KBM-7 (cell line): ENCODE measurements at places on chromosomes 4 and X.

DNA sequence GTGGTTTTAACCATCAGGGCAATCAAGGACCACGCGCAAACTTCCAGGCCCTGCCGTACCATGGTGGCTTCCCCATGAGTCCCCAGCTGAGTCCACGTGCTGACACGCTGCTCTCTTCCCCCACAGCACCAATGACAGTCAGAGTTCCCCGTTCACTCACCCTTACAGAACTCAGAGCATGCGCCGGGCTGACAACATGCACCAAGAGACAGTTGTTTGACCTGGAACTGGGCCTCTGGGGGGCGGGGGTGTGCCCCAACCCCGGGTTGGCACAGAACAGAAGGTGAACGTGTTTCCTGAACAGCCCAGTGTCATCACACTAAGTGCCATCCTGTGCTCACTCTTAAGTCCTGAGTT, 29.4 kb downstream of the IRF2 start:
- no peak for DNase-seq

- peak; percentile 16 for DNase-seq
Observed at GRCh38 chrX:7586126-7586525, 256.8 kb upstream of the VCX start.

DNA sequence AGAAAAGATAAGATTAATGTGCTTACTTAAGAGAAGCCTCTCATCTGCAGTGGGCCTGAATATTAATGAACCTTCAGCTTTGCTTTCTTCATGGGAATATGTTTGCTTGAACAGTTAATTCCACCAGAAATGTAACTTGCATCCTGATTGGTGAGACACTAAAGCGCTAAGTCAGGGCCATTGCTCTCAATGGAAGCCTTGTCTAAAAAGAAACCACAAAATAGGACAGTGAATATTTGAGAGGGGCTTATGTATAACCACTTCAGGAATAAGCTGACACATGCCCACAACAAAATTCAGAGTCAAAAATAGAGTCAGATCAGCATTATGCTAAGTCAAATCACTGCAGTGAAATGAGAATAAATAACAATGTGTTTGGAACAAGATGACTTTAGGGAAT, 1125.8 kb downstream of the STIM2 start:
- no peak for DNase-seq

- no peak for DNase-seq
Observed at GRCh38 chr4:34845926-34846325, 1398.4 kb downstream of the ARAP2 start.

GRCh38 chr4:186622788-186623464, 67.6 kb upstream of the MTNR1A start:
- no peak for DNase-seq

DNA sequence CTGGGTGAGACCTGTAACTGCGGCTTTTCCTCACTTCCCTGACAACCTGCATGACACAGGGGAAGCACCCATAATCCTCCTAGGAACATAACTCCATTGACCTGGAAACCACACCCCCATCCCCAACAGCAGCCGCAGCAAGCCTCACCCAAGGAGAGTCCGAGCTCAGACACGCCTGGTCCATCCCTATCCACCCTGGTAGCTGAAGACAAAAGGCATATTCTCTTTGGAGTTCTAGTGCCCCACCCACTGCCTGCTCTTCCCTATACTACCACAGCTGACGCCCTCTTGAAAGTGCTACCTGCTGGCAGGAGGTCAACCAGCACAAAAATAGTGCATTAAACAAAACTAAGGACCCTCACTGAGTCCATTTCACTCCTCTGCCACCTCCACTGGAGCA, 1080.9 kb upstream of the IGFBP7 start:
- no peak for DNase-seq

GRCh38 chrX:40987413-40987812, 97.8 kb upstream of the USP9X start:
- no peak for DNase-seq

DNA sequence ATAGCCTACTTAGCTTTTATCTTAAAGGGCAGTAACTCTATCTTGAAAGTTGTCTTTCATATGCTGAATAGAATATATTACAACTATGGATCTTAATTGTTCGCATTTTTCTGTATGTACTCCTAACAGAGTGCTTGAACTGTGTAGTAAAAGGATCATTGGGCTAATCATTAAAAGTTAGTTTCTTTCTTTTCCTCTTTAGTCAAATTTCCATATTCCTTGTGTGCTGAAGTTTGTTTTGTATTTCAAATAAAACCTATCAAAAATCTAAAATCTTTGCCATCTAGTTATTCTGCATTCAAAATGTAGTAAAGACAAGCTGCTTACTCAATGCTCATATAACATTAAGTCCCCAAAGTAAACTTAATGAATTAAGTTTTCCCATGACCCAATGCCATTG, 182.7 kb downstream of the HTR2C start:
- DNase-seq, result no peak

DNA sequence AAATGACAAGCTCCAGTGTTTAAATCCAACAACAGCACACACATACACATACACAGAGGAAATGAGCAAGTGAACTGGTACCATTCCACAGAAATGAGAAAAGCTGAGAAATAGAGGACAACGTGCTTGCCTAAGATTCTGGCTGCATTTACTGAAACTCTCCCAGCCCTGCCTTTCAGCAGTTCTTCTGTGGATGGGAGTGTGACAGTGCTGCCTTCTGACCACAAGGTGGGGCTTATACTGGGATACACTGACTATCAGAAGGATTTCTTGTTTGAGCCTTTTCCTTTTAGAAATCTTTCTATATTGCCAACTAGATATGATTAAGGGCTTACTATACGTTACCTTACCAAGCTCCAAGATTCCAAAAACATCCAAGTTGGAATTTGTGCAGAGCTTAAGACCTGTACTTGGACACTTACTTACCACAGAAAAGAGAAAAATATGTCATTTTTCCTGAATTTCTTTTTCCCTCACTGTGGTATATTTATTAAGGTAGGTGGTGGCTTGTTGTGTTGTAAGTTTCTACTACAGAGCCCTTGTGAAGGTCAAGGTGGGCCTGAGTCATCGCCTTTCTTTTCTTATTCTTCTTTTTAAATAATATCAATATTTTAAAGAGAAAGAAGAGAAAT, 10.7 kb upstream of the CXCL8 start:
- peak; percentile 60 for DNase-seq

- DNase-seq, result no peak
Observed at GRCh38 chr4:6263526-6264224, 6.0 kb upstream of the WFS1 start.

DNA sequence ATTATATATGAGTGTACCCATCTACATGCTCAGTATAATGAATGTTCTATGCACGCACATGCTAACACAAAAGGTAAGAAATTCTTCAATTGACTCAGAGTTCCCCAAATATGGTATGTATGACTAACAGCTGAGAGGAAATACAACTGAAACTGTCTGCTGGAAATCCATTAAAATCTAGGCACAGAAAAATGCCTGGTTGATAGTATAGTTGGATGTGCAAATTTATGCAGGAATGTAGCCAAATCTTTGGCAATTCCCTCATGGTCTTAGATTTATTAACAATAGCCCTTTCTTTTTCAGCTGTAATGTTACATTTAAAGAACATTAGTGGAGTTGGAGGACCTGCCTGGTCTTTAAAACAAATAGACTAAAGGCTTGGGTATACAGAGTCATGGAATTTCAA, 5.5 kb downstream of the CAMK2D start:
- no peak for DNase-seq

- no peak for DNase-seq
Observed at GRCh38 chr4:153014460-153014859, 78.3 kb downstream of the FHDC1 start.

- DNase-seq, result no peak
Observed at GRCh38 chr4:111979921-111980320, 165.3 kb upstream of the FAM241A start.

GRCh38 chr4:168888715-168889215, 121.3 kb downstream of the CBR4 start:
- no peak for DNase-seq

DNA sequence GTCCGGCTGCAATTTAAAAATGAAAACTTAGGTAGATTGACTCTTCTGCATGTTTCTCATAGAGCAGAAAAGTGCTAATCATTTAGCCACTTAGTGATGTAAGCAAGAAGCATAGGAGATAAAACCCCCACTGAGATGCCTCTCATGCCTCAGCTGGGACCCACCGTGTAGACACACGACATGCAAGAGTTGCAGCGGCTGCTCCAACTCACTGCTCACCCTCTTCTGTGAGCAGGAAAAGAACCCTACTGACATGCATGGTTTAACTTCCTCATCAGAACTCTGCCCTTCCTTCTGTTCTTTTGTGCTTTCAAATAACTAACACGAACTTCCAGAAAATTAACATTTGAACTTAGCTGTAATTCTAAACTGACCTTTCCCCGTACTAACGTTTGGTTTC, 41.0 kb downstream of the MAP7D3 start:
- peak; percentile 74 for DNase-seq

DNA sequence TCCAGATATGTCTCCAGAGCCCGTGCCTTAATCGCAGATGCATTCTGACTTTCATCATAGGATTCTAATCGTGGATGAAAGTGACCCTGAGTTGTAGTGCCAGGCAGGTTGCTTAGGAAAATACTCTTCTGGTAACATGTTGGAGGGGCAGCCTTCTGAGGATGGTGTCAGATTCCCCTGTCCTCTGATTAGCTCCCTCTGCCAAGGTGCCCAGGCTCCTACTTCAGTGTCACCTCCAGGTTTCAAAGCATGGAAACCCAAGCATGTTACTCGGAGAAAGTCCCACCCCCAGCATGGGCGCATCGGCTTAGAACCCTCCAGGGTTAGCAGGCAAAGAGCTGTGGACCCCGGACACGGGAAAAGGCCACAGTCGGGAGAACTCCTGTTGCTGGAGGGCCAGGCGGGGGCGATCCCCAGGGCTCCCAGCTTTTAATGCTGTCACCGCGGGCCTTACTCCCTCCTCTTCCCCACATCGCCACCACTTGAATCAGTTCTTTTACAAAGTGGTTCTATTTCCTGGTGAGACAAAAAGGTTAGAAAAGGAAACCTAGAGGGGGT, 44.5 kb downstream of the TRIM2 start:
- DNase-seq, result no peak

DNA sequence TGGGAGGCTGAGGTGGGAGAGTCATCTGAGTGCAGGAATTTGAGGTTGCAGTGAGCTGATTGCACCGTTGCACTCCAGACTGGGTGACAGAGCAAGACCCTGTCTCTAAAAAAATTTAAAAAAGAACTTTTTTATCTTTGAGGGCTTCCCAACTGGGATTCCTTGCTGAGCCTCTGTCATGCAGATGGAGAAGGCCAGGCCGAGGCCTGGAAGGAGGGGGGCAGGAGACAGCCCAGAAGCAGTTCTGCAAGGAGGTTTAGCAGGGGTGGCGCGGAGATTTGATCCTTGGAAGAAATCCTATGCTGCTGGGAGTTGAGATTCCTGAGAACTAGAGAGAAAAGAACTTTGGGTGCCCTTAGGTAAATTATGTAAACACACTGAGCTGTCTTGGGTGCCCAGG, 2.5 kb upstream of the ARSD start:
- no peak for DNase-seq

DNA sequence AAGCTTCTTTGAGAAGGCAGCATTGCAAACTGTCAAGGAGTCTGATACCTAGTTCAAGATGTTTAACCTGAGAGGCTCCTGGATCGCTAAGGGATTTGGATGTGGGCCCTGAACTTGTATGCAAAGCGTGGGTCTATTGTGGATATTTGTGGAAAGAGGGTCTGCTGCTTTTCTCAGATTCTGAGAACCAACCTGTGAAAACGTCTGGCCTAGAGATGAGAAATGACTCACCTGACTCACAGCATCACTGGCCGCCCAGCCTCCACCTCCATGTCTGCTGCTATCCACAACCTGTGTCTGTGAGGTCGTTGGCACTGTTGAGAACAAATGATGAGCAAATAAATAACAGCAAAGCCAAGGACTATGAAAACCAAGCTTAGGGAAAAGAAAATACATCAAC, 33.3 kb upstream of the PROM1 start:
- no peak for DNase-seq

GRCh38 chr4:1056671-1057402, 45.4 kb downstream of the FGFRL1 start:
- DNase-seq, result no peak

- peak; percentile 76 for DNase-seq
Observed at GRCh38 chrX:13081395-13082205, 37.2 kb upstream of the FAM9C start.

DNA sequence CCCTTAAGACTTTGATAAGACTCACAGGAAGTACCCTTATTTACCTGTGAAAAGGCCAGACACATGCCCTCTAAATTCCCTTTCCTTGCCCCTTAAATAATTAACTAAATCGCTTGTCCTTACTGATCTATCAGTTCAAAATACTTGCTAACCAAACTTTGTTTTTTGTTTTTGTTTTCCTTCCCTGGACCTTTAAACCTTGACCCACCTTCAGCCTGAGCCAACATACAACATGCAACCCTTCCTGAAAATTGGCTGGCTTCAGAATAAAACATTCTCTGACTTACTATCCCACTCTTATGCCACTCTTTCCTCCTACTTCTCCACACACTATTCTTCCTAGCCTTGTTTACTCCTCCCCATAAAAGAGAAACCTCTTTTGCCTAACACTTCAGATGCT, 448.1 kb upstream of the TRAM1L1 start:
- DNase-seq, result no peak

DNA sequence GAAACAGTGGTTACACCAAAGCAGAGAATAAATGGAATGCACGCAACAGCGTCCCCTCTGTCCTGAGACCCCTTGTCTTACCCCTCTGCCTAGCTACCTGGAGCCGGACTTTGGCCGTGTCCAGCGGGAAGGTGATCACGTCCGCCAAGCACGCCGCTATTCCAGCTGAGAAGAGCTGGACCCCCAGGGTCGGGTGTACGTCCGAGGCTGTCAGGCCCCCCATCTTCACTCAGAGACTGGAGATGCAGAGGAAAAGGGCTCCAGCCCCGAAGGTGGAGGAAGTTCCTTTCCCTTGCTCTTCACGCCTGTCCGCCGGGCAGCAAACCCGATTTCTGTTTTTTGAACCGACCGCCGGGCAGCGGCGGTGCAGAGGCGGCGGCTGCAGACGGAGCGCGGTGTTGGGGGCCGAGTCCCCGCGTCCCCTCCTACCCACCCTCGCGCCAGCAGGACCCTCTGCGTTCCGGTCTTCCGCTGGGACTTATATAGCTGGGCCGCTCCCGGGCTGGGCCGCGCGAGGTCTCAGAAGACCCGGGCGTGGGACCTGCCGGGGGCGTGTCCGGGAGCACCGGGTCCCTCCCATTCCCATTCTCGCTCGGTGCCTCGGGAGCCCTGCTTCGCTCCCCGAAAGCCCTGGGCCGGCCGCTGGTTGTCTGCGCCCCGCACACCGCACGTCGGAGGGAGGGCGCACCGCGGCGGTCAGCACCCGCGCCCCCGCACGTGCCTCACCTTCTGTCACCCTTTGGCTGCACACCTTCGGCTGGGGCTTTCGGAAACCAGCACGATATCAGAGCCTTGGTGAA, at the start of gene UCP1:
Gene UCP1, minus strand, starts transcription at position 455 of the 800 bp plus-strand sequence. Its CDS starts 232 bp downstream, at position 223.
- peak; percentile 25 for DNase-seq

GRCh38 chr4:88516746-88517145, 6.8 kb downstream of the PYURF start:
- DNase-seq, result no peak

DNA sequence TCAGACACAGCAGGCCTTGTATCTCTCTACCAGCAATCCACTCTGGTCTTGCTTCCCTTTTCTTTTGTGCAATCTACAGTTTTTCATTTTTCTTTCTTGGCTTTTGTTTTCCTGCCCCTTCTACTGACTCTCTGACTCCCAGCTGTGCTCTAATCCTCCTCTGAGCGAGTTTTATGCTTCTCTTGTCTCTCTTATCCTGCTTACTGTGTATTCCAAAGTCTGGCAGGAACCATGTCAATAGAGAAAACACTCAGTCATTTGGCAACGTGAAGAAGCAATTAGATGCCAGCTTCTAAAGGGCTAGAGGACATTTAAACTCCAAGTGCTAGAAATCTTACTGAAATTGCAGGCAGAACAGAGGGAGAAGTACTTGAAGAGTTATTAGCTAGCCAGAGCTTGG, 984.6 kb upstream of the TENM3 start:
- DNase-seq, result no peak
